ENCODE measurements at places on chromosomes 3 and 15. TPM values are rescaled to one million over a fixed set of nuclear protein-coding genes. Genes with fewer than 3 reads are reported as not detected.
A peak's percentile ranks its signal among the peaks of the same experiment; 100 is the strongest.

Gene PLA2G4D
- total RNA-seq, result not detected

Gene SCAANT1
- total RNA-seq, result not detected

Gene TGM4
- total RNA-seq, result not detected

Gene INAFM2
- 5.5 TPM for total RNA-seq

Gene SV2B
- not detected for total RNA-seq

Gene WWTR1
- 19.7 TPM for total RNA-seq

Gene NR2C2
- total RNA-seq, result 11.6 TPM

Gene TNFSF10
- total RNA-seq, result 12.9 TPM

Gene EPB42
- not detected for total RNA-seq

- H3K4me3 ChIP-seq, result no peak overlapping the region
- no peaks in the 10 kb centered on the region for H3K4me1 ChIP-seq
- no peak overlapping the region for H3K27ac ChIP-seq
- H3K27me3 ChIP-seq, result no peaks in the 10 kb centered on the region
- DNase-seq, result no peak
These were observed 17.7 kb downstream of the TM4SF18 start for GRCh38 chr3:149315694-149316093.

- no peaks in the 10 kb centered on the region for H3K27me3 ChIP-seq
- H3K4me3 ChIP-seq, result no peak overlapping the region
- H3K36me3 ChIP-seq, result no peaks in the 10 kb centered on the region
- no peaks in the 10 kb centered on the region for H3K4me1 ChIP-seq
These were observed 81.9 kb upstream of the PTX3 start for GRCh38 chr3:157354722-157355121.

DNA sequence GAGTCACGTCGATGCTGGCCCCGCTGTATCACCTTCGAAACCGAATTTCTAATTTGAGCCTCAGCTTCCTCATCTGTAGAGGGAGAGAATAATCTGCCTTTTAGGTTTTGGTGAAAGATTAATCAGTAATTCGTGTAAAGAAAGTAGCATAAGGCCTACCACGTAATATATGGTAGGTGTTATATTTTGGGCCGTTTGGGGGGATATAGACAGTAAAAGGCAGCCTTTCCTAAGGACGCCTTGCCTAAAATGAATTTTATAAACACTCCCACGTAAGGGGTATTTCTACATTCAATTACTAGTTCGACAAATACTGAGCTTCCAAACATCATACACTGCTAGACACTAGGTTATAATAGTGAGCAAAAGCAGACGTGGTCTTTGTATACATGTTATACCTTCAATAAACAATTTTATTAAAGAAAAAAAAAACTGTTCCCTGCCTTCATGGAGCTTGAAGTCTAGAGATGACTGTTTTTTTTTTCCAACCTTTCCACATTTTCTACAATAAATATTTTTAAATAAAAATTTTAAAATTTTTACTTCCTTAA lies 737 bp downstream of the JAGN1 start:
- no peak for DNase-seq
- peak overlapping the region; percentile 95 for H3K4me3 ChIP-seq

GRCh38 chr15:43314171-43314570 lies 16.2 kb downstream of the LCMT2 start:
- H3K27ac ChIP-seq, result no peak overlapping the region
- no peaks in the 10 kb centered on the region for H3K36me3 ChIP-seq
- no peaks in the 10 kb centered on the region for H3K27me3 ChIP-seq
- no peaks in the 10 kb centered on the region for H3K4me1 ChIP-seq

GRCh38 chr3:131228522-131228921 lies 153.1 kb upstream of the NUDT16 start:
- no peak overlapping the region for H3K27ac ChIP-seq
- no peak overlapping the region for H3K4me3 ChIP-seq
- H3K4me1 ChIP-seq, result no peaks in the 10 kb centered on the region
- no peak for DNase-seq
- no peaks in the 10 kb centered on the region for H3K36me3 ChIP-seq

GRCh38 chr3:109532257-109533216 lies 195.2 kb upstream of the DPPA4 start:
- no peak for DNase-seq
- H3K4me3 ChIP-seq, result no peak overlapping the region
- H3K36me3 ChIP-seq, result no peaks in the 10 kb centered on the region
- H3K4me1 ChIP-seq, result no peaks in the 10 kb centered on the region

- H3K27me3 ChIP-seq, result no peaks in the 10 kb centered on the region
- peak; percentile 59 for DNase-seq
- H3K4me1 ChIP-seq, result peaks cover 7% of the 10 kb centered on the region
- H3K4me3 ChIP-seq, result no peak overlapping the region
- H3K27ac ChIP-seq, result no peak overlapping the region
These were observed 122.0 kb upstream of the MELTF start for GRCh38 chr3:197151580-197151979.

GRCh38 chr3:72782521-72782920 lies 65.7 kb downstream of the SHQ1 start:
- DNase-seq, result no peak
- no peaks in the 10 kb centered on the region for H3K4me1 ChIP-seq
- H3K36me3 ChIP-seq, result no peaks in the 10 kb centered on the region
- H3K27ac ChIP-seq, result no peak overlapping the region
- no peak overlapping the region for H3K4me3 ChIP-seq

DNA sequence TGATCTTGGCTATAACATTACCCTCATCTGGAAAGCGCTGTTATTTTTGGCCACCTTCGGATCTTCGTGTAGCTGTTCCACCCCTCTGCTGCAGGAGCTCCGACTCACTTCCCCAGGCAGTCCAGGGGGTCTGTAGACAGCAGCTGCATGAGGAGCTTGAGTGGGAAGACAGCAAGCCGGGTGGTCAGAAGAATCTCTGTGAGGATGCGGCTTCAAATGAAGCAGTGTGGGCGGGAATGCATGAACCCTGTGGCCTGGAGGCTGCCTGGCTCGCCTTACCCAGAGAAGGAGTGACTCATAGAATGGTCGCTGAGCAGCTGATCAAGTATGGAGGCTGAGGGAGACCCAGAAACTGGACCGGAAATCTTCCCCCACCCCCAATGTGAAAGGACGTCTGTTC lies 45.2 kb upstream of the NR2F2 start:
- H3K27ac ChIP-seq, result no peak overlapping the region
- no peak overlapping the region for H3K4me3 ChIP-seq
- peaks cover 3% of the 10 kb centered on the region for H3K36me3 ChIP-seq
- H3K27me3 ChIP-seq, result no peaks in the 10 kb centered on the region
- no peak for DNase-seq
- H3K4me1 ChIP-seq, result no peaks in the 10 kb centered on the region

- no peak for DNase-seq
- H3K27me3 ChIP-seq, result no peaks in the 10 kb centered on the region
- no peaks in the 10 kb centered on the region for H3K36me3 ChIP-seq
- no peak overlapping the region for H3K27ac ChIP-seq
- H3K4me3 ChIP-seq, result no peak overlapping the region
These were observed 111.2 kb upstream of the NANOGP8 start for GRCh38 chr15:35196273-35196672.

DNA sequence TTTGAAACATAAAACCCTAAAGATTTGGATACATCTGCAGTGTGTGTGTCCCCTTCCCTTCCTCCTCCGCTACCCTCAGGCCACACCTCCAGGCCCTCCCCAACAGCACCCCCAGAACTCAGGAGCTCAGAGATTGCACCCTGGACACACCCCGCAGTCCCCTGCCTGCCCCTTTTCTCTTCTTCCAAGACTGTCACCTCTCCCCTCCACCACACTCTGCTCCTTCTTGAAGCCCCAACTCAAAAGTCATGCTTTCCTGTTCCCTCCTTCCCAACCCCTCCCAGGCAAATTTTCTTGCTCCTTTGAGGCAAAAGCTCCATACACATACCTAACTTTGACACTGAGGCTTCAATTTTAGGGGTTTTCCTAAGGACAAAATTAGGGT lies 285.7 kb upstream of the STT3B start:
- no peak overlapping the region for H3K4me3 ChIP-seq
- no peaks in the 10 kb centered on the region for H3K36me3 ChIP-seq
- DNase-seq, result no peak
- H3K4me1 ChIP-seq, result no peaks in the 10 kb centered on the region
- no peak overlapping the region for H3K27ac ChIP-seq

- no peaks in the 10 kb centered on the region for H3K27me3 ChIP-seq
- peaks cover 10% of the 10 kb centered on the region for H3K36me3 ChIP-seq
- H3K4me3 ChIP-seq, result peak overlapping the region; percentile 57
- H3K4me1 ChIP-seq, result peaks cover 14% of the 10 kb centered on the region
These were observed 266 bp upstream of the ZBTB47 start for GRCh38 chr3:42653303-42653559.

DNA sequence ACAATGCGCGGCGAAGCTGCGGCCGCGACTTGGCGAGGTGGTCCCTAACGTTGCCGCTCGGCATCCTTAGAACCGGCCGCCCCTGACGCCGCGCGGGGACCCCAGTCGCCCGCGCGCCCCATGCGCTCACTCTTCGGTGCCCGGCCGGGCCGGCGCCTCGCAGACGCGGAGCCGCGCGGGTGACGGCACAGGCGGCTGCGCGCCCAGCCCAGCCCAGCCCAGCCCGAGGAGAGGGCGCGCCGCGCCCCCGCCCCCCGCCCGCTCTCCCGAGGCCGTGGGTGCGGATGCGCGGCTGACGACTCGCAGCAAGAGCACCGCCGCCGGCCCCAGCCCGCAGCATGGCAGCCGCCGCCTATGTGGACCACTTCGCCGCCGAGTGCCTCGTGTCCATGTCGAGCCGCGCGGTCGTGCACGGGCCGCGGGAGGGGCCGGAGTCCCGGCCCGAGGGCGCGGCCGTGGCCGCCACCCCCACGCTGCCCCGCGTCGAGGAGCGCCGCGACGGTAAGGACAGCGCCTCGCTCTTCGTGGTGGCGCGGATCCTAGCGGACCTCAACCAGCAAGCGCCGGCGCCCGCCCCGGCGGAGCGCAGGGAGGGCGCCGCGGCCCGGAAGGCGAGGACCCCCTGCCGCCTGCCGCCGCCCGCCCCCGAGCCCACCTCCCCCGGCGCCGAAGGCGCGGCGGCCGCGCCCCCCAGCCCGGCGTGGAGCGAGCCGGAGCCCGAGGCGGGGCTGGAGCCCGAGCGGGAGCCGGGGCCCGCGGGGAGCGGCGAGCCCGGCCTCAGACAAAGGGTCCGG lies 437 bp downstream of the KLF13 start:
- no peaks in the 10 kb centered on the region for H3K4me1 ChIP-seq
- H3K27ac ChIP-seq, result peak overlapping the region; percentile 89
- no peaks in the 10 kb centered on the region for H3K27me3 ChIP-seq
- H3K4me3 ChIP-seq, result peak overlapping the region; percentile 80
- peak; percentile 78 for DNase-seq

- no peak for DNase-seq
- no peak overlapping the region for H3K4me3 ChIP-seq
- H3K27me3 ChIP-seq, result no peaks in the 10 kb centered on the region
- H3K4me1 ChIP-seq, result no peaks in the 10 kb centered on the region
These were observed 235.1 kb downstream of the MYRIP start for GRCh38 chr3:40044487-40044886.

GRCh38 chr3:185308126-185308754 lies 54.4 kb upstream of the EHHADH start:
- no peak for DNase-seq
- H3K27me3 ChIP-seq, result no peaks in the 10 kb centered on the region
- H3K4me3 ChIP-seq, result no peak overlapping the region
- H3K4me1 ChIP-seq, result no peaks in the 10 kb centered on the region
- no peaks in the 10 kb centered on the region for H3K36me3 ChIP-seq

DNA sequence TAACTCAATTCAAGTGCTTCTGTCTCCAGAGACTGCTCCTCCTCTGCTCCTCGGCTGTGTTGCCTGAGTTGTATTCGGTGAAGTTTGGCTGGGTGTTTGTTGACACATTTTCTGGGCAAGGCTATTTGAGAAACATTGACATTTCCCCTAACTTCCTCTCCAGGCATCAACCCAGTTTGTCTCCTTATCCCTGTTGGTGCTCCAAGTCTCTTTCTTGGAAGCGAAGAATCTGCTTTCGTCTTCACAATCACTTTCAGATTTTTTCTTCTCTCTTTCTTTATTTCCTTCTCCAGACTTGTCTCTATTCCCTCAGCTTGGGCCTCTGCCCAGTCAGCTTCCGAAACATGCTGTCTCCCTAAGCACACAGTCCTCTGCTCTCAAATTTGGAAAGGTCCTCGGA lies 84.7 kb downstream of the ETV5 start:
- no peak overlapping the region for H3K27ac ChIP-seq
- H3K4me3 ChIP-seq, result no peak overlapping the region
- H3K27me3 ChIP-seq, result no peaks in the 10 kb centered on the region
- DNase-seq, result no peak

GRCh38 chr3:160678292-160678842 lies 1.4 kb downstream of the ARL14 start:
- H3K27me3 ChIP-seq, result no peaks in the 10 kb centered on the region
- no peaks in the 10 kb centered on the region for H3K36me3 ChIP-seq
- H3K4me1 ChIP-seq, result peaks cover 20% of the 10 kb centered on the region
- no peak overlapping the region for H3K4me3 ChIP-seq
- no peak overlapping the region for H3K27ac ChIP-seq

DNA sequence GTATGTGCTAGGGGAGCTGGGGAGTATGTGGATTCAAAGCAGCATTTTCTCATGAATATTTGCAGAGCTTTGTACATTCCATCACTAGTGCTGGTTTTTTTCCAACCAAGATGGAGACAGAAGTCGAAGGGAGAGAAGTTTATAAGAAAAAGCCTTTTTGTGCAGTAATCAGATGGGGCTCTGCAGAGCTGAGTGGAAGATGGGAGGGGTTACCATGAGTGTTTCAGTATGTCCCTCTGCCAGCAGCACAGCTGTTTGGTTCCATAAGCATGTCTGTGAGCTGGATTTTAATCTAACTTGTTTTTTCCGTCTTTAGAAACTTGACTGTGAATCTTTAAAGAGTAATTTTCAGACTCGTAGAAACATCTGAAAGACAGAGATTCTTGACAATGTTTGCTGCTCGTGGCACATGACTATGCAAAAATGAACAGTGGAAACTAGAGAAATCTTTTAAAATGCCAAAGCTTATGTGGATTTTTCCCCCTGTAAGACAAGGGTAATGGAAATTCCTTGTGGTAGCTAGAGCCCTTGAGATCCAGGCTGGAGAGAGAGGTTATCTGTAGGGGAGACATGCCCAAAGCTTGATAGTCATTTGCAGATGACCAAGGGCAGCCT lies 20.3 kb downstream of the STARD9 start:
- no peak overlapping the region for H3K4me3 ChIP-seq
- H3K27ac ChIP-seq, result no peak overlapping the region
- H3K36me3 ChIP-seq, result no peaks in the 10 kb centered on the region
- no peaks in the 10 kb centered on the region for H3K27me3 ChIP-seq
- no peak for DNase-seq

GRCh38 chr3:134326760-134327593 lies 47.3 kb downstream of the AMOTL2 start:
- no peaks in the 10 kb centered on the region for H3K4me1 ChIP-seq
- DNase-seq, result no peak
- no peaks in the 10 kb centered on the region for H3K36me3 ChIP-seq
- H3K4me3 ChIP-seq, result no peak overlapping the region
- no peak overlapping the region for H3K27ac ChIP-seq

DNA sequence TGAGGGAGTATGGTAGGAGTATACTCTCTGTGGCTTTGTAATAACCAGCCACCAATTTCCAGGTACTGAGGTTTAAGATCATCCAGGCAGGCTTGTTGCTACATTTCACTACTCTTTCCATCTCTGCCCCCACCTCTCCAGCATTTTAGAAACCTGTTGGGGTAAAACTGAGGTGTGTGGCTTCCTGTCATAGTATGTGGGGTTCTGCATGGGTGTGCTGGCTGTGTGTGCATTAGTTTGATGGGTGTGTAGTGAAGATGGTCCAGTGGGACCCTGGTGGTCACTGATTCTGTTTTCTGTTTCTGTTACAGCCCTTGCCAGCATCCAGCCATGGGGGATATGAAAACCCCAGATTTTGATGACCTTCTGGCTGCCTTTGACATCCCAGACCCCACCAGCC lies 34.0 kb downstream of the ZNF592 start:
- no peak overlapping the region for H3K27ac ChIP-seq
- no peak for DNase-seq
- no peaks in the 10 kb centered on the region for H3K27me3 ChIP-seq
